ENCODE measurements at places on chromosomes 2 and 18.

- DNase-seq = no peak
Observed at GRCh38 chr18:9823805-9824473, 61.8 kb upstream of the TXNDC2 start.

- no peak for DNase-seq
Observed at GRCh38 chr2:53826587-53827397, 33.0 kb downstream of the GPR75 start.

DNA sequence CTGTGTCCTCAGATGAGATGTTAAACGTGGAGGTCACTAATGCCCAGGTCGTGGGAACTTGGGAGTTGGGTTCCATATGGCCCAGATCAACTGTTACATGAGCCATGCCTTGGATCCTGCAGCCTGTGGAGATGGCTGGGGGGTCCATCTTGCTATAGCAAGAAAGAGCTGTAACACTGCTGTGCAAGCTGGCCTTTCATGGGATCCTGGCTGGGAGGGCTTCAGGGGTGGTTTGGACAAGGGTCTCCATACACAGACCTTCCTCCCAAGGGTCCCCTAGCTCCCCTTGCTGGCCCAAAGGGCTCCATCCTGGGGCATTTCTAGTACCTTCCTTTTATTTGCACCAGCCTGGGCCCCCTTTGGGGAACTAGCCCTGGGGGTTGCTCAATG is 337.7 kb downstream of the DYSF start:
- no peak for DNase-seq

DNA sequence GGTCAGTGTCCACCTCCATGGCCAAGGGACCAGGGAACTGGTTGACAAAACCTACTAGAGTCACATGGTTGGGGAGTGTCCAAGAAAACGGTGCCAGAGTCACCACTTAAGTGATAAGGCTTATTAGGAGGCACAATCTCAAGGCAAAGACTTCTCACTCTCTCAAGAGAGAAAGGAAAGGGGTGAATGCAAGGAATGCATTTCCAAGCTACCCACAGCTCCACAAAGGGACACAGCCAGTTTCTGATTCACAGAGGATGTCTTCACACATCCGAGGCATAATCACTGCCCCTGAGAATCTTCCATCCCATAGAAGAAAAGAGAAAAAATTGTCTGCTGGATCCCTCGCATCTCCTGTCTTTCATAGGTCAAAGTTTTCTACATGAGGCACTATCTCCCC is 269.3 kb downstream of the TNS1 start:
- no peak for DNase-seq

DNA sequence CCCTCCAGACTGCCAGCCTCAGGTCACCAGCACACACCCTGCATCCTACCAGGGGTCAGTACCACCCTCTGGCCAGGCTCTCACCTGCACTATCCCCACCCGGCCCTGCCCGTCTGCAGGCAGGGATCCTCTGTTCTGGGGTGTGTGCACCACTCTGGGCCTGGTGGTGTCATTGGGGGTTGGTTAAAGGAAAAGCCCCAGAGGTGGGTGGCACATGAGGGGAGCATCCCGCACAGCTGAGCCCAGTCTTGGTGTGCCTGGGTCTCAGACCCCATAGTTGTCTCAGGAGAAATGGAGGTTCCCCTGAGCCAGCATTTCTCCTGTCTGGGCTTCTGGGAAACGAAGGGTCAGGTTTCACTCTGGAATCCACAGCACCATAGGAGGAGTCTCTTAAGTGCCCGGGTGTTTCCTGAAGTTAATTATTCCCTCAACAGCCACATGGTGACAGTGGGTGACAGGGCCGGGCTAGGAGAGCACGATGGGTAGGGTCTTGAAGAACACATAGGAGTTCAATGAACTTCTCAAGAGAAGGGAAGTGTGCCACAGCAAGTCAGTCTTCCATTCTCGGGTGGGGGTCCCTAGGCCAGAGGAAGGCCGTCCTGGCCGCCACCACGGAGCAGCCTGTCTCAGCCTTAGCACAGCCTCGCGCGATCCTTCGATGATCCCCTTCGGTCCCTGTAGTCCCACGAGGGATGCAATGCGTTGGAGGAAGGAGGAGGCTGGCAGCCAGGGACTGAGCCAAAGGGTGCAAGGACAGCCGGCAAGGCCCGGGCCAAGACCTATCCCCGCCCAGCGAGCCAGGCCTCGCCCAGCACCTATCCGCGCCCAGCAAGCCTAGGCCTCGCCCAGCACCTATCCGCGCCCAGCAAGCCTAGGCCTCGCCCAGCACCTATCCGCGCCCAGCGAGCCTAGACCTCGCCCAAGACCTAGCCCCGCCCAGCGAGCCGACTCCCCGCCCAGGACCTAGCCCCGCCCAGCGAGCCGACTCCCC is 1.1 kb upstream of the FARP2 start:
- DNase-seq = peak; percentile 69

- no peak for DNase-seq
Observed at GRCh38 chr2:181944164-181944913, 41.3 kb upstream of the PPP1R1C start.

- DNase-seq = no peak
Observed at GRCh38 chr18:58276789-58277739, 233.0 kb downstream of the NEDD4L start.

GRCh38 chr2:73263540-73264331 is 20.5 kb downstream of the FBXO41 start:
- no peak for DNase-seq

- no peak for DNase-seq
Observed at GRCh38 chr2:30620102-30620501, 173.1 kb downstream of the LCLAT1 start.

DNA sequence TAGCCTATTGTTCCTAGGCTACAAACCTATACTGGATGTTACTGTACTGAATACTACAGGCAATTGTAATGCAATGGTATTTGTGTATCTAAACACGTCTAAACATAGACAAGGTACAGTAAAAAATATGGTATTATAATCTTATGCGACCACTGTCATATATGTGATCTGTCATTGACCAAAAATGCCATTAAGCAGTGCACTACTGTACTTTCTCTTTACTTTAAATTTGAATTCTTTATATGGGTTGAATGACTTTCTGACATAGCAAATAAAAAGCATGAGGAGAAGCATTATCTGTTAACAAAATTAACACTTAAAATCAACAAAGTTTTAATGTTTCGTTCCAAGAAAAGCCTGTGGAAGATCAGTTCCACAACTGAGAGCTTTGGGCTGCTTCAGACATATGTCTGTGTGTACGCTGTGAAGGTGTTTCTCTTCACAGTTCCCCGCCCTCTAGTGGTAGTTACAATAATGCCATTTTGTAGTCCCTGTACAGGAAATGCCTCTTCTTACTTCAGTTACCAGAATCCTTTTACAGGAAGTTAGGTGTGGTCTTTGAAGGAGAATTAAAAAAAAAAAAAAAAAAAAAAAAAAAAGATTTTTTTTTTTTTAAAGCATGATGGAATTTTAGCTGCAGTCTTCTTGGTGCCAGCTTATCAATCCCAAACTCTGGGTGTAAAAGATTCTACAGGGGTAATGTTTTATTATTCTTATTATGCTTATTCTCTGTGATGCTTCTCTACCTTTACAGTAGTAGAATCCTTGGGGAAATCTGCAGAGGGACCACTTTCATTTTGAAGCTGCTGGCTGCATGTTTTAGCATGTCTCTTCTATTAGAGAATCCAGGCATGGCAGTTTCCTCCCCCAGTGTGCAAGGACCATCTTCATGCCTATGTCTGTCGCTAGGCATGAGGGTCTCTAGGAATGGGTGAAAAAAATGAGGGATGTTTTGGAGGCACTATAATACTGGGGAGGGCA is 54.5 kb downstream of the SCN2A start:
- DNase-seq = no peak

DNA sequence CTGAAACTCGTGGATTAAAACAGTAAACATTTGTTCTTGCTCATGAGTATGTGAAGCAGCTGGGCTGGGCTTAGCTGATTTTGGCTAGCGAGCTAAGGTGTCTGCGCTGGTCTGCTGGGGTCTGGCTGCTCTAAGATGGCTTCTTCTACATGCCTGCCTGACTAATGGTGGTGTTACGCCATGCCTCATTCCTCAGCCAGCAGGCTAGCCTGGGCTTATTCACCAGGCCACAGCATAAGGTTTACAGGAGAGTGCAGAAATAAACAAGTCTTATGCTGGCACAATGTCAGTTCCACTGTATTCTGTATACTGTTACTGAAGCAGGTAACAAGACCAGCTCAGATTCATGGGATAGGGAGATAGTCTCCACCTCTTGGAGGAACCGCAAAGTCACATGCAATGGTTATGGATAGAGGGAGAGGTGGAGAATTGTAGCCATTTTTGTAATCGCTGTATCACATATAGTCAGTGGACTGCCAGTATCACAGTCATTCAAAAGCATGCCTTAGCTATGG is 80.0 kb downstream of the RHBDD1 start:
- DNase-seq = no peak

DNA sequence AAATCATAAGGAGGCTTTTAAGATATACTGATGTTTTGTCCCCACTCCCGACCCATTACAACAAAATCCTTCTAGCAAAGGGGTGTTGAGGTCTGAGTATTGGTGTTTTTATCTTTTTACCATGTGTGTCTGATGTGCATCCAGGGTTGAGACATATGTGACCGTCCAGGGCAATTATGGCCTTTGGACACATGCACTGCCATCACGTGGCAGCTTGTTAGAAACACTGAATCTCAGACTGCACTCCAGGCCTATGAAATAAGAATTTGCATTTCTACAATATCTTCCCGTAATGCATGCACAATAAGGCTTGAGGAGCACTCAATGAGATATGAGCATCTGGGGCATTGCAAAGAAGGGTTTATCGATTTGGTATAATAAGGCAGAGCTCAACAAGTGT is 235.1 kb upstream of the ZNF804A start:
- DNase-seq = no peak

GRCh38 chr2:170086117-170086688 is 91.7 kb upstream of the MYO3B start:
- no peak for DNase-seq

DNA sequence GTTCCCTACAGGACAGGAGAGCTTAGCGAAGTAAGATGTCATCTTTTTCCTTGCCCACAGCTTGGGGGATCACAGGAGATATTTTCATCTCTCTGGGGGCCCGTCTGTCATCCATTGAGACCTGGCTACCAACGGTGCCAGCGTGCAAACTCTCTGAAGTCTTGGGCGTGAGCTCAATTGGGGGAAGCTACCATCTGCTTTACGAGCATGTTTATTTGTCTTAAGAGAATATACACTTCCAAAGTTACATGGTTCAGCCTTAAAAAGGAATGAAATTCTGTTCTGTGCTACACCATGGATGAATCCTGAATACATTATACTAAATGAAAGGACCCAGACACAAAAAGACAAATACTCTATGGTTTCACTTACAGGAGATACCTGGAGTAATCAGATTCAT is 13.6 kb downstream of the SAG start:
- no peak for DNase-seq

DNA sequence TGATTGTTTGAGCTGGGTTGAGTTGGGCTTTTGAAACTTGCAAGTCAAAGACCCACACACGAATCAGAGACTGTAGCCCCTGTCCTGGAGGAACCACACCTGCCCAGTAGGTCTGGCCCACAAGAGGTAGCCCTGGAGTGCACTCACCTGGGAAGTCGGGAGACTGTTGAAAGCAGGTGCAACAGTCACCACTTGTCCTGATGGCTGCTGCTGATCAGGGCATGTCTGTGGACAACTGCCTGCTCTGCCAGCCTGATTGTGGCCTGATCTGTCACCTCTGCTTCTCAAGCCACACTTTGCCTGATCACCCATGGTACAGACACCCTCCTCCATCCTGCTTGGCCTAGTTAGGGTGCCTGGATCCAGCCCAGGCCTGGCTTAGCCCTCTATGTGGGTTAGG is 105.0 kb upstream of the HAAO start:
- no peak for DNase-seq

DNA sequence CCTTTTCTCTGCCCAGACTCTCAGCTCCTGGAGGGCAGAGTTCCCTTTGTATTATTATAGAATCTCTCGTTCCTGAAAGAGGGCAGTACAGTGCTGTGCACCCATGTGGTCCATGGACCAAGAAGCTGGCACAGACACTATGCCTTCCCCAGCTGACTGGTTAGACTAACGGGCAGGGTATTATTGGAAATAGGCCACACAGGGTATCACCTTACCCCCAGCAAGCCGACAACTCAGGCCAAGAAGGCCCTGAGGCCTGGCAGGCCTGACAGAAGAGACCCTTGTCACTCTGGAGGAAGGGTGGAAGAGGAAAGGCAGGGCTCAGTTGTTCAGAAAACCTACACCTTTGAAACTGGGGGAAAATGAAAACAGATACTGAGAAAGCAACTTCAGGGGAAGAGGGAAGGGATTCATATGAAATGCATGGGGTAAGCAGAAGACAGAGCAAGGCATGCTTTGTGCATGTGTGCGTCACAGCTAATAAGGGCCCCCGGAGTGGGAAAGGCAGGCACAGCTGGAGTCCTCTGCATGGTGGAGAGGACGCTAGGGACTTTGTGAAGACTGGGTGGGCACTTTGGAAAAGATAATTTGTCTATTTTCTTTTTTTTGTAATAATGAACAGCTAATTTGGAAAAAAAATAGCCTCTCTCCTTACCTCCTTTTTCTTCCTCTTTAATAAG is 476.8 kb upstream of the CELF4 start:
- no peak for DNase-seq

DNA sequence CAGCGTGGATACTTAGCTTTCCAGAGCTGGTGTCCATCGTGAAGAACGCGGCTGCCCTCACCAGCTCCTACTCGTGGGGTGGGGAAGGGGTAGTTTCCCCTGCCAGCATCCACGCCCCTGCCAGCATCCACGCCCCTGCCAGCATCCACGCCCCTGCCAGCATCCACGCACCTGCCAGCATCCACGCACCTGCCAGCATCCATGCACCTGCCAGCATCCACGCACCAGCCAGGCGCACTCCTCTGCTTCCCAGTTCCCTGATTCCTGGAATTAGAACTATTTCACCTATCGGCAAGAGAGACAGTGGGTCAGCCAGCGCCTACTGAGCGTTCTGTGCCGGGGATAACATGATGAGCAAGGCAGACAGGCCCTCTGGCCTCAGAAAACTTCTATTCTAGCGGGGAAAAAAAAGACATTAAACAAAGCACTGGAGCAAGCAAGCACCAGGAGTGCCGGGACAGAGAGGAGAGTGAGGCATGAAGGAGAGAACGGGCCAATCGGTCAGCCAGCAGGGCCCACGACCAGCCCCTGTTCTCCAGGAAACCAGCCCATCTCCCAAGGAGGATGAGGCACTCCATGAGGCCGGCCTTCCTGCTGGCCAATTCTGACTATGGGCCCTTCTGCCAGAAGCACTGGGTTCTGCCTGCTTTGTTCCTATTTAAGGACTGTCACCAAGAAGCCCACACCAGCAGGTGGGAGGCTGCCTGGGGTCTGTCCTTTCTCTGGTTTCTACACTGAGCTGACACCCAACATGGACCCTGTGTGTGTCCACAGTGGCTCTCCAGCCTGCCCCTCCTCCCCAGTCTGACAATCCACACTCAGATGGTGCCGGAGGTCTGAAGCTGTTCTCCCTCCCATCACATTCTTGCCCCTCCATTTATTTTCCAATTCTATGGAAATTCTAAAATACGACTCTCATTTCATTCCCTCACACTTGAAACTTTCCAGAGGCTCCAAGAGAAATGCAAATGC is 78.4 kb upstream of the SALL3 start:
- no peak for DNase-seq

DNA sequence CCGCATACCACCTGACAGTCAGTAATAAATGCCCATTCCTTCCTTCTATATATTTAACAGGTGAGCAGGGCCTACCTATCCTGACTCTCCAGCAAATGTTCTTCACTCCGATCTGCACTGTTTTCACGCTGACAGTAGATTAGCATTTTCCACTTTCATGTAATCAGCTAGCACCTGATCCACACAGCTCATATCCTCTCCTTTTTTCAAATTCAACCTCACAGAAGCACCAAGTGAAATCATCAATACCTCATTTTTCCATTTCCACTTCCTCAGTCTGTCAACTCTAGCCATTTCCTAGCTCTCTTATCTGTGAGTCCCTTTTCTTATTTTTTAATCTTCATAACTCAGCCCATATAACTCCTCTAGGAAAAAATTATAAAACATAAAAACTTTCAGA is 402.8 kb downstream of the ZEB2 start:
- no peak for DNase-seq
